ENCODE measurements at places on chromosomes 1 and 21.

DNA sequence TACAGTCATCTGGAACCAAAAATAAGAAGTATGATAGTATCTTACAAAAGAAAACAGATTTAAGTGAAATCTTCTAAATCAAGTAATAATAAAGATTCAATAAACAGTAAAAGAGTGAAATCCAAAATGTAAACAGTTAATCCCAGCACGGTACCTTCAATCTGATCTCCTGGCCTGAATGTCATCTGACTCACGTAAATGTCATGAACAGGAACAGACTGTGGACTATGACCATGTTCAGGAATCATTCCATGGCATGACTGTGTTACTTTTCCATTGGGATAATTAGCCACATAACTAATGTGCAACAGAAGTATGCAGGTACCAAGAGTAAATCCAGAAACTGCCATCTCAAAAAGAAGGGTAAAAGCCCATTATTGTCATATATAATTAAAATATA, 18.0 kb downstream of the FRRS1 start:
- no peak for DNase-seq

DNA sequence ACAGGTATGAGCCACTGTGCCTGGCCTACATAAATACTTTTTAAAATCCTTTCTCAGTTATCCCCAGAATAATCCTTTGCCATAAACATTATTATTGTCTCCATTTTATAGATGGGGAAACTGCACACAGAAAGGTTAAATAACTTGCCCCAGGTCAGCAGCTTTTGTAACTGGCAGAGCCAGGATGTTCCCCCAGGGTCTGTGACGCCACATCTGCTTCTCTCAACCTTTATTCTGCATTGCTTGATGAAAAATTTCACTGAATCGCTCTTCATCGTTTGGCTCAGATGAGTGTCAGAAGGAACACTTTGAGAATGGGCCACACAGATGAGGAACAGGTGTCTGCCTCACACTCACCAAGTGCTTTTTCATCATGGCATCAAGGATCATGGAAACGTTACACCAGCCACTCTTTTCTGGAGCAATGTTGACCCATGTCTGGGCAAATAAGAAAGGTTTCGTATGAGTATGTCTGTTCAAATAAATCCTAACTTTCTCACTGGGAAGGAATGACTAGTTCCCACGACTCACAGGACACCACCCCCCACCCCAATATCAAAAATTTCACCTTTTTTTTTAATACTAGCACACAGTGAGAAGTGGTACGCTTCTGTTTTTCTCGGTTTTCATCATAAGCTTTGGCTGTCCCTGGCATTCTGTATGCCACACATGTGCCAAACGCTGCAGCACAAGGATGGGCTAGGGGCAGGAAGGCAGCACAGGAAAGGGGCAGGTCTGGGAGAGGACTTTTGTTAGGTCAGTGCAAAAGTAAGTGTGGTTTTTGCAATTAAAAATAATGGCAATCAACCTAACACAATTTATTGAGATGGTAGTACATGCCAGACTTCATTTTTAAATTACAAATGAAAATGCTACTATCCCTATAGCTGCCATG, 9.0 kb upstream of the PTGFRN start:
- DNase-seq = no peak

GRCh38 chr21:31609081-31609480, 50.4 kb upstream of the SOD1 start:
- DNase-seq = no peak

- DNase-seq = no peak
Measured at GRCh38 chr1:27624467-27625178, 10.4 kb downstream of the FGR start.

DNA sequence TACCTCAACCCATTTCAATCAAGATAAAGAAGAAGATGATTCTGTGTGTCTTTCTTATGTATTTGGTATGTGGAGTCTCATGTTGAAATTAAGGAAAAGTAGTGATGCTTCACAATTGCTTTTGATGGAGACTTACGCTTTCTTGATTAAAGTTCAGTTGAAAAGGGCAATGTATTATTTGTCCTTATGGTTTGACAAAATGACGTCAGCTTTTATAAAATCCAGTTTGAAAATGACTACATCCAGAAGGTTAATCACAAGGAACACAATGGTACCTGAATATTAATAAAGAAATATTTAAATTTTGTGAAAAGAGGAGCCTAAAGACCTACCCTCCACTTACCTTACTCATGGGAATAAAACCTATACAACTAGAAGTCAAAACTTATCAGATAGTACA, 4.4 kb downstream of the KRTAP26-1 start:
- no peak for DNase-seq

- no peak for DNase-seq
Measured at GRCh38 chr1:46174448-46175231, at the start of gene TSPAN1. Gene TSPAN1, plus strand, starts transcription at chr1:46175087. Its CDS starts 6,021 bp downstream, at chr1:46181108.

DNA sequence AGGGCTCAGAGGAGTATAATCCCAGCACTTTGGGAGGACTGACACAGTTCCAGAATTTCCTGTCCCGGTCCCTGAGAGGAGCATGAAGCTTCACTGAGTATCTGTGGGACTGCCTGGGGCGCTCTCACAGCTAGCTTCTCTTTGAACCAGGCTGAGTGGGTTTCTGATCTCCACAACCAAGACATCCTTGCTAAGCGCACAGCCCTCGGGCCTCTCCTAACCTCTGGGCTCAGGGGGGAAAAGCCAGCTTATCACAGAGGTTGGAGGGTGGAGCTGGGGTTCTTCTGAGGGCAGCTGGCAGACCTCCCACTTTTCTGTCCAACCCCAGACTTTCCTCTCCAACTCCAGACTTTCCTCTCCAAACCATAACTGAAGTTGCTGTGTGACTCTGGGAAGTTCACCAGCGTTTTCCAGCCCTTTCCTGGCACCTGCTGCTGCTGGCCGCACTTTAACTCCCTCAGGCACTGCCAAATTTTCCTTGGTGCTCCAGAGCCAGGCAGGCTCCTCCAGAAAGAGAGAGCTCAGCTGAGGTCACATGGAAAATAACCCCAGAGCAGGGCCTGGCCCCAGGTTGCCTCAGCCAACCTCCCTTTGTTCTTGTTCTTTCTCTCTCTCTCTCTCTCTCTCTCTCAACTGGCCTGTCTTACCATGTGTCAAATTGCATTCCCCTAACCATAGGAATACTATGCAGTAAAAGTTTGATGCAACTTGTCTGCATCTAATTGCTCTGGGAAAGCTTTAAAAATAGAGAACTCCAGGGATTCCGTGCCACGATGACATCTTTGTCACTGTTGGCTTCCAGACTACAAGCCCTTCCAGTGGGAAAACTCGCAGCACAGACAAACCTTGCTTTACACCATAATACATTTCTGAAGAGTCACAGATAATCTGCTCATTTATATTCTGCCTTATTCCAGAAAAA, 49.5 kb downstream of the OLFML2B start:
- no peak for DNase-seq

- DNase-seq = no peak
Measured at GRCh38 chr1:951364-951763, 7.7 kb downstream of the NOC2L start.

DNA sequence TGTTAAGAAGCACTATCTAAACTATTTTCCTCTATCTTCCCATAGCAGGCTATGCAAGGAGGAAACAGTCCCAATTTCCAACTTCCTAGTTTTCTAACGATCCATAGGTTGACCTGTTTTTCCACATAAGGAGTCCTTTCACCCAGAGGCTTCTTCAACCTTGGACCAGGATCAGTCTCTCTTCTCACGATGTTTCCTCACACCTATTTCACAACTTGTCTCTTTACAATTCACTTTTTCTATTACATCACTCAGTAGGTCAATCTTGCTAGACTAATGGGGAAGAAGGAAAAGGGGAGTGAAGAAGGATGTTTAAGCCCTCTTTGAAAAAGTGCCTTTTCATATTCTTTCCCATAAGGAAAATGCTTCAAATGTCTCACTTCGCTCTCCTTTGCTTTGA, 15.9 kb downstream of the PALMD start:
- no peak for DNase-seq

- no peak for DNase-seq
Measured at GRCh38 chr21:27648560-27648959, 681.7 kb upstream of the ADAMTS5 start.

DNA sequence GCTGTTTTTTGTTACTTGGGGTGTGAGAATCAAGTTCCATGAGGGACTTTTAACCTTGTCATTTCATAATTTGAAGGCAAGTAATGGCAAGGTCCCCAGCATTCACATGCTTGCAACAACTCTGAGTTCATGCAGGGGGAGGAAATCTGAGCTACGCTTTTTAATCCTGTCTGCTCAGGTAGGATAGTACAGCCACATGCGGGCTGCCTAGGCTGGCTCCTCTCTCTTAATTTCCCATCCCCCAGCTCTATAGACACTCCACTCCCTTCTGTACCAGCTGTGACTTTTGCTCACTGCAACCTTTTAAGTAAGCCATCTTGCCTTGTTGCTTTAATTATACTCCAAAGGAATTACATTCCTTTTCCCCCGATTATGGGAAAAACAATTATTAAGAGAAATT, 30.1 kb downstream of the PTGFR start:
- no peak for DNase-seq

- no peak for DNase-seq
Measured at GRCh38 chr1:48898894-48899293, 122.2 kb upstream of the BEND5 start.

DNA sequence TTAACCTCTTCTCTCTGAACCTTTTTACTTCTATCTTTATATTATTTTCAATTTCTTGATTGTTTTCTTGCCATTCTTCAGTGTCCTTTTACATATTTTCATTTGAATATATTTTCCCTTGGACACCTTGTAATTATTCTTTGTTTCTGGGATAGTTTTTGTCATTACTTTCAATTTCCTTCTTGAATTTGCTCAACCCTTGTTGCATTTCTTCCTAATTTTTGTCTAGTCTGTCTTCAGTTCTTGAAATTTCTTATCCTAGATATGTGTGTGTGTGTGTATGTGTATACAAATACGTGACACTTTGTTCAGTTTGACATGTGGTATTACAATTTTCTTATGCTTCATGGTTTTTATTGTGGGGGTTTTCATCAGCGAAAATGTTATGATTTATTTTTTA, 1.9 kb upstream of the GALNT2 start:
- no peak for DNase-seq

DNA sequence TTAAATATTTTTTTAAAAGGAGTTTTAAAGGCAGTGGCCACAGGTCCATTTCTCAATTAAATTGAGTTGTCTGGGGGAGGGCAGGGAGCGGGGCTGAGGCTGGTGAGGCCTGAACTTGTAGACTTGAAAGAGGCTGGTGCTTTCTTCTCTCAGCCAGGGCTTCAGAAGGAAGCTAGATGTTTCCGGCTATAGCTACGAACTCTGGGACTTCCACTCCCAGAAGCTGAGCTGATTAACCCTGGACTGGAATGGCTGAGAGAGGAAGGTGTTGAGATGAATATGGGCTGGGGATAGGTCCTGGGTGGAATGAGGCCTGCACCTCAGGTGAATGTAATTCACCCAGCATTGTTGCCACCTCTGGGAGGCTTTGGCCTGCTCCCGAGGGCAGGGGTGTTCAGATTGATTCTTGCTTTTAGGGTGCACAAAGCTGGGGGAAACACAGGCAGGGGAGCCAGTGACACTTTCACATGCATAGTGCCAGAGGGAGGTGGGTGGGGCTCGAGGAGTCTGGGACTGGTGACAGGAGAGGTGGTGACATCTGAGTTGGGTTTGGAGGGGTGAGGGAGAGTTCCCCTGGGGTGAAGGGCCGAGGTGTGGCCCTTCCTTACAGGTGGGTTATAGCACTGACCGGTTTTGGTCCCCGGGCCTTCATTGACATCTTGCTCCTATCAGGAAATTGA, 18.2 kb downstream of the LDLRAP1 start:
- no peak for DNase-seq

DNA sequence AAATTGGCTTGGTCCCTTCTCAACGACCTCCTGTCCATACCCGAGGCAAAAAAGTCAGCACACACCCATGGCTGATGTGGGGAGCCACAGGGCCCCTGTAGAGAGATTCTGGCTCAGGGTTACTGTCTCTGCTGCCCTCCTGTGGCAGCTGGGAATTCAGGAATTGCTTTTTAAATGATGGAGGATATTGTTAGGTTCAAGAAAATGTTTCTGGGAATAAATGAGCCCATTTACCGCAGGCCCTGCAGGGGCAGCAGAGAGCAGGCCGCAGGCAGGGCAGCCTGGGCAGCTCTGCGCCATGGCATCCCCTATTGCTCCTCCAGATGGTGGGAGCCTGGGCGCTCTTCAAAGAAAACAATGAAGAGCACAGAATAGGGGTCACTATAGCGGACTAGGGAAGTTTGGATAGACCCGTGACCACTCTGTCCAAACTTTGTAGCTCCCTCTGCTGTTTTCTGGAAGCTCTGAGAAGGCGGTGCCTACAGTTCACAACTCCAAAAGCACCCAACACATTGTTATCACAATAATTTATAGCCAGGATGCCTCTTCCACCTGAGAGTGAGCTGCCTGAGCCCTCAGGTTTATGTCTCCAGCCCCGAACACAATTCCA, 201.1 kb downstream of the BACH1 start:
- DNase-seq = no peak

GRCh38 chr1:112808861-112809684, 93.9 kb upstream of the PPM1J start:
- peak; percentile 59 for DNase-seq

DNA sequence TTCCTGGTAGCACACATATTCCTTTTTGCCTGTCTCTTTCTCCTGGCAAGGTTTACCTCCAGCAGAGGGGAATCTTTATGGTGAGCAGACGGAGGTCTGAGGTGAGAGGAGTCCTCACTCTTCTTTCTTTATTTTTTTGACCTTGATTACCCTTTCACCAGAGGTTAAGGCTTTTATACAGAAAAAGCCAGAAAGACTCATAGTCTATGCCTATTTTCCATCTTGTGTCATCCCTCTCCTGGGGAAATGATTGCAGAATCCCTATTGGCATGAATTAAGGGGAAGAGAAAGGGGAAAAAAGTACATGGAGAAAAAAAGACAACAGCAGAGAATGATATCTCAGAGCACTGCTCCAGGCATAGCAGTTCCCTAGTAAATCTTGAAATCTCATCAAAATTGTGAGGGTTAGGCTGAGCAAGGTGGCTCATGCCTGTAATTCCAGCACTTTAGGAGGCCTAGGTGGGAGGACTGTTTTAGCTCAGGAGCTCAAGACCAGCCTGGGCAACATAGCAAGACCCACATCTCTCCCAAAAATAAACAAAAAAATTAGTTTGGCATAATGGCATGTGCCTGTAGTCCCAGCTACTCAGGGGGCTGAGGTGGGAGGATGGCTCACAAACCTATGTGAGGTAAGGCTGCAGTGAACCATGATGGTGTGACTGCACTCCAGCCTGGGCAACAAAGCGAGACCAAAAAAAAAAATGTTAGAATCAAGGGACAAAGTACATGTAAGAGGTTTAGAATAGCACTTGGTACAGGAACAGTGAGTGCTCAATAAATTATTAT, 1.2 kb upstream of the XPR1 start:
- DNase-seq = no peak

- DNase-seq = no peak
Measured at GRCh38 chr1:245377854-245378253, 223.1 kb downstream of the KIF26B start.
